NCI-H2171 treated with DMSO at 0.1 percent for 48 hours (cell line): ENCODE measurements at places on chromosomes 7 and 10.

- DNase-seq, result no peak
These were observed 28.6 kb downstream of the VIM start for GRCh38 chr10:17256627-17257026.

DNA sequence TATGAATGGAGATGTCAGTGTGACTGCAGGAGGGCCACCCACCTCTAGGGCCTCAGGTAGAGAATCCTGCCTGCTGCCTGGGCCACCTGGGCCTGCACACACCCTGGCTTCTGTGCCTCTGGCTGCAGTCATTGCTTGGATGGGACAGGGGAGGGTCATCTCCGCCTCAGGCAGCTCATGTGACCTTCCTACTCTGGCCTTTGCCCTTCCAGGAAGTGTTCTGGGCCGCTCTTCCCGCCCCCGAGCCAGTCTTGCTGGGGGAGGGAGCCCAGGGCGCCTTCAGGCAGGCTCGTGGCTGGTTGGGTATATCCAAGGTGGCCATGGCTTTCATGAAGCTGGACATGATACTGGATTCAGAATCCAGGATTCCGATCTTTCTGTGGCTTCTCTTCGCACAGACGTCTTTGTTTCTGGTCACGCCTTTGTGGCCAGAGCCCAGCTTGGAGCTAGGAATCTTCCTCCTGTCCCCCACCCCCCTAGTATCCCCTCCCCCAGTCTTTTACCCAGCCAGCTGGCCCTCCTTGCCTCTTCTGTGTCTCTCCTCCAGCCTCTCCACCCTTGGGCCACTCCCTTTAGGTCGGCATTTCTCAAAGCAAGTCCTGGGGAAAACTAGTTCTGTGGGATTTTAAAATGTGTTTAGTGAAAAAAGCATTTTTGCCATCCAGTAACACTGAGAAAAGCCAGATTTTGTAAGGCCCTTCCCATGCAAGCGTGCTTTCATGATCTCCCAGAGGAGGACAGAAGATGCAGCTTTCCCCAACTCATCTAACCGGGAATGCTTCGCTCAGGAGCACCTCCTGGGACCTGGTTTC is 119.6 kb downstream of the ZMIZ1 start:
- DNase-seq, result no peak

GRCh38 chr10:13441476-13441875 is 87.3 kb downstream of the BEND7 start:
- peak; percentile 4 for DNase-seq

DNA sequence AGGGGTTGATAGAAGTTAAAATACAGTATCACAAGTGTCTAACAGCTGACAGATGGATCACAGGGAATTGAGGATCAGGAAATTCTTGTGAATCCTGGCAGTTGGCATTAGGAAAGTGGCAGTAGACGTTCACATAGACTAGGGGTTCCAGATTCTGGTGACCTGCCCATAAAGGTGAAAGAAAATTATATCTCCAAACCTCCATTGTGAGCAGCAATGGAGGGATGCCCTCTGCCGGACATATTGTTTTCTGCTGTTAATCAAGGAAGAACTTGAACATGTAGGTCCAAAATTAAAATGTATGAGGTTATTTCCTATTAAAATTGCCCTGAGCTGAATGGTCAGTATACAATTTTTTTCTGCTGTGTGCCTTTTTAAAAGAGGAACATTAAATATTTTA is 5.1 kb downstream of the NME8 start:
- peak; percentile 34 for DNase-seq
